HFF-Myc (cell line): ENCODE measurements at places on chromosomes 4 and X.
A peak's percentile ranks its signal among the peaks of the same experiment; 100 is the strongest.

GRCh38 chr4:38334791-38335190, 329.2 kb upstream of the KLF3 start:
- no peak for DNase-seq

- DNase-seq, result no peak
Measured at GRCh38 chr4:173242466-173243250, 74.0 kb downstream of the GALNT7 start.

DNA sequence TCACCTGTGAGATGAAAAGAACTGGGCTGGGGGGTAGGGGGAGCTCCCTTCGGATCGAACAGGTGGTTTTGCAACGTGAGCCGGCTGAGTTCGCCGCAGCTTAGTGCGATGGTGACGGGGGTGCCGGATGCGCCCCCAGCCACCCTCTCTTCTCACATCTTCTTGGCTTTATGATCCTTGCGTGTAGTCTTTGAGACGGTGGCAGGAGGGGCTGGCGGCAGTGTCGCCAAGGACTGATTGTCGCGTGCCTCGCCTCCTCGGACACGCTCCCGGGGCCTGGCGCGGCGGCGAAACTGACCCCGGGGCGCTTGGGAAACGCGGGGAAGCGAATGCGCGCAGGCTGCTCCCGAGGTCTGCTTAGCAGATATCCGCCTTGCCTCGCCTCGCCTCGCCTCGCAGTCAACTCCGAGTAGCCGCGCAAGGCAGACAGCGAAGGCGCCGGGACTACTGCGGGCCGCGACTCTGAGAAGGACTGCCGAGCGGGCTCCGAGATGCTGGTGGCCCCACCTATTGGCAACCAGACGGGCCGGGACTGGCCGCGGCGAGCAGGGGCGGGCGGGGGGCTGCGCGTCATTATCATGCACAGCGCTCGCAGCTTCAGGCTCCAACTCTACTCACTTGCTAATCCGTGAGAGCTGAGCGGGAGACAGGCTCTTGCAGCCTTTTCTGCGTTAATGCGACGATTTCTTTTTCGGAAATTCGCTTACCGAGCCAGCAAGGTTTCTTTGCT, 1.5 kb downstream of the GRID2 start:
- no peak for DNase-seq

DNA sequence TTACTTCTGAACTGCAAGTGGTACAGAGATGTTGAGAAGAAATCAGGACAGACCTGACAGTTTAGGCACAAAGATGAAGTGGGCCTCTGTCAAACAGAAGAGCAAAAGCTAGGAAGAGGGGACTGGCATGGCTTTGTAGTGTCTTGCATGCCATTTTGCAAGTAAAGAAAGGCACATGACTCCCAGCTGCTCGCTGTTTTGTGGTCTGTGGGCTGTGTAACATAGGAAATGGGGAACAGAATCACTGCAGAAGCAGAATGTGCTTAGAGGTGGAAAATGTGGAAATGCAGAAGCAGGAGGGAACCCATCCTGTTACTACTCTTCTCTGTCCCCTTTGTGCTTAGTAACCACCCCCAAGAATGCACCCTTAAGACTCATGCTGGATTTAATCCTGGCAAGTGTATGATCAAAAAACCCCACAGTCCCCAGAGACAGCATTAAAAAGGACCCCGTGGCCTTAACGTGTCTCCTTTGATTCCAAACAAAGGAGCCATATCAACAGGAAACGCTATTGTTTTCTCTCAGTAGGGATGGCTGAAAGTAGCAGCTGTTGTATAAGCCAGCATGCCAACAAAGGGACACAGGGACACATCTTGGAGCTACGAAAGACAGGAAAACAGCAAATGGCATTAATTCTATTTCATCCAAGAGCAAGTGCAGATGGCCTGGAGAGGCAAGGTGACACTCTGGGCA, 177.6 kb upstream of the GLRA2 start:
- no peak for DNase-seq

DNA sequence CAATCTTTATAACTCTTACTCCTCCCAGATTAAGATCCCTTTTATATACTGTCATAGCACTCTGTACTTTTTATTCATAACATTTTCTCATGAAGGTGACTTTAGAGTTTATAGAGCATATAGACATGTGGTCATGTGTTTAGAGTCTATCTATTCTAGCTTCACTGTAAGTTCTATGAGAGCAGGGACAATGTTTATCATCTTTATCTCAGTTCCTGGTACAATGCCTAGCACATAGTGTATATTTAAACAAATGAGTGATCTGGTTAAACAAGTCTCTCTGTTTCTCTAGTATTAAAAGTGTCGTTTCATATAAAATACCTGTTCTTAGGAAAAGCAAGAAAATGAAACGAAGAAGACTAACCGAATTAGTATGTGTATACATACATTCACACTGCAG, 3.2 kb downstream of the CXCL6 start:
- no peak for DNase-seq

GRCh38 chr4:83219344-83220331, 65.0 kb downstream of the COQ2 start:
- DNase-seq, result no peak

DNA sequence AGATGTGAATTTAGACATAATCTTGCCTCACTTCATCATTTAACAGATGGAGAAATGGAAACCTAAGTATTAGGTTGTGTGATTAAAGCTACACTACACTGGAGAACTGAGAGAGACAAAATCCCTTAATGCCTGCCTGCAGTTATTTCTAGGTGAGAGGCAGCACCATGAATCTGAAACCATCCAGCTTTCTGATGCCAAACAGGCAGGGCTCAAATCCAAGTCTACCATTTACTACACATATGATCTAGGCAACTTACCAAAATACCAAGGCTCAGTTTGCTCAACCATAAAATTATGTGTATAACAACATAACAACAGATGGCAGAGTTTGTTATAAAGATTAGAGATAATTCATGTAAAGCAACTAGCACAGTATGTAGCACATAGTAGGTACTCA, 38.7 kb downstream of the GABRA4 start:
- DNase-seq, result no peak

DNA sequence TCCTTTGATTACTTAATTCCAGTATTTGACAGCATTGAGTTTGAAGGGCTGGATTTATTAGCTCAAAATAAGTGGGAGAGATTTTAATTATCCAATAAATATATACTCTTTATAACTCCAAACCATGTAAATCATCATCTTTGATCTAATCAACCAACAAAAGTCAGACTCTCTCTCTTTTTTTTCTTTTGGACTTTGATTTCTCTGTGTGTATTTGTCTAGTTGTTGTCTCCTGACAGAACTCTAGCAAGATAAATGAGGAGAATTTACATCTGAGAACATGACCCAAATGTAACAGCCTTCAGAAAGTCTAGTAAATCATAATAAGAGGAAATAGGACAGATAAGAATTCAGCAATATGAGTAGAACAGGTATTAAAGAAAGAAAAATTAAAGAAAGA, 567.1 kb downstream of the PPARGC1A start:
- DNase-seq, result no peak

- DNase-seq, result no peak
Measured at GRCh38 chr4:154450966-154451365, 40.6 kb downstream of the DCHS2 start.

GRCh38 chr4:122914292-122914904, 8.0 kb downstream of the NUDT6 start:
- DNase-seq, result peak; percentile 66

DNA sequence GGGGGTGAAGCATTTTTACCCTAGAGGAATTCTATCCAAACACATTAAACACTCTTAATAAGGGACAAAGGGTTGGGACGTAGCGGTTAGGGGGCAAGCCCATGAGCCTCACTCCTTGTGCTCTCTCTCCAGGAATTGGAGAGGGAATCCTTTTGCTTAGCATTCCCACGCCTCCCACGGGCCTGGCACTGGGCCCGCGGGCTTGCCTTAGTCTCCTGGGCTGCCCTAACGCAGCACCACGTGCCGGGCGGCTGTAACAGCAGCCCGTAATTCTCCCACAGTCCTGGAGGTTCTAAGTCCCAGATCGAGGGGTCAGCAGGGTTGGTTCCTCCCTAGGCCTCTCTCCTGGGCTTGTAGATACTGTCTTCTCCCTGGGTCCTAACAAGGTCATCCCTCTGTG, 67.5 kb downstream of the TBL1X start:
- no peak for DNase-seq

DNA sequence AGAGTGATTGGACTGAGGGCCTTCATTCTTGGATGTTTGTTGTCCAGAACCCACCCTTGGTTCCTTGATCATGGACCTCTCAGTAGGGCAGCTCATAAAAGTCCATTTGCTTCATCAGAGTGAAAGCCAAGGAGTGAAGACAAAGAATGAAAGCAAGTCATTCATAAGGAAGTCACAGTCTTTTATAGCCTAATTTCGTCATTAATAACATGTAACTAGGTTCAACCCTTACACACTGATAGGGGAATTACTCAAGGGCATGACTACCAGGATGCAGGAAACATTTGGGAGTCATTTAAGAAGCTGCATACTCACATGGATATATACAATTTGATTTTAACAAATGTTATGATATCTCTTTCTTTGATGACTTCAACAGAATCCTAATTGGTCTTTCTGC, 95.2 kb downstream of the RPA4 start:
- DNase-seq, result no peak

DNA sequence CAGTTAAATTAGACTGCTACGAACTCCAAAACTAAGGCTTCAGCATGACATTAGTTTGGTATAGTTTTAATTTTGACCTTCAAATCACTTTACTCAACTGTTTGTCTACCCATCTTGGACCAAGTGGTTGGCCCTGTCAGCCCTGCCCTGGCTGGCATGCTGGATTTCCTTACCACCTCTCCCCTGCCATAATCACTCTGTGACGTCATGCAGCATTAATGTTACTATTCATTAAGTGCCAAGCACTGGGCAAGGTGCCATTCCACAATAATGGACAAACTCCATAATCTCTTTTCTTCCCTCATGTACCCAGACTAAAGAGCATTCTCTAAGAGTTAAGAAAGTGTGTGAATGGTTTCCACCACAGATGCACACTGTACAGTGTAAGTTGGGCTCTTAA, 277.0 kb upstream of the INTU start:
- no peak for DNase-seq

- no peak for DNase-seq
Measured at GRCh38 chr4:41111791-41112190, 102.6 kb downstream of the APBB2 start.

- DNase-seq, result no peak
Measured at GRCh38 chr4:180084561-180084960, 2158.6 kb upstream of the TENM3 start.

DNA sequence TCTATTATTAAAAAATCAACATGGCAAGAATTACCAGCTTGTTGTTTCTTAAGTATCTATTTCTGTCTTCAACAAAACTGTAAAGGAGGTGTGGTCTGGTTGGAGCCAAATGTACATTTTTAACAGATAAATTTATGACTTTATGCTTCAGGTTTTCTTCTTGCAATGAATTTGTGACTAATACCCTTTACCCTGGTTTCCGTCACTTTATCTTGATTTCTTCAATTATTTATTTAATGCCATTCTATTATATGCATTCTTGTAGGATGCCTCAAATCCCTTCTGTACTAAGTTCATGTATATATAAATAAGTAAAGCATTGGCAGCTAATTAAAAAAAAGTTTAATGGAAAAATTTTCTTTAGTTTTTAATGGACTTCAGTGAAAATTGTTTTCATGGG, 41.5 kb upstream of the ANXA3 start:
- no peak for DNase-seq

- DNase-seq, result no peak
Measured at GRCh38 chrX:30153175-30153880, 62.0 kb upstream of the MAGEB2 start.

GRCh38 chrX:13219991-13220764, 99.7 kb downstream of the ATXN3L start:
- DNase-seq, result no peak

DNA sequence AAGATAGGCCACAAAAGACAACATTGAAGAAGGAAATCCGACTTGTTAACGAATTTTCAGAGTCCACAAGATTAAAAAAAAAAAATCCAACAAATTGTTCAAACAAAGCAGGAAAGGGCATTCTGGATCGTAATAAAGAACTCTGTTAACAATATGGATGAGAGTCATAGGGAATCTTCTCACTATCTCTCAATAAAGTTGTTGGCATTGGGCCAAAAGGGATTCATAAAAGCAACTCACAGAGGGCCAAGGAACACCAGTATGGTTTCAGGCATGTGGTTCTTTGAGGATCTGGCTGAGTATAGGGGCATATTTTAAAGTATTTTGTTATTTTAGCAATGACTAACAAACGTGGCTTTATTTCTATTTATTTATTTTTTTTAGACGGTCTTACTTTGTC, 49.5 kb downstream of the SHISA3 start:
- no peak for DNase-seq

GRCh38 chr4:41969671-41970070, 11.9 kb upstream of the DCAF4L1 start:
- no peak for DNase-seq

DNA sequence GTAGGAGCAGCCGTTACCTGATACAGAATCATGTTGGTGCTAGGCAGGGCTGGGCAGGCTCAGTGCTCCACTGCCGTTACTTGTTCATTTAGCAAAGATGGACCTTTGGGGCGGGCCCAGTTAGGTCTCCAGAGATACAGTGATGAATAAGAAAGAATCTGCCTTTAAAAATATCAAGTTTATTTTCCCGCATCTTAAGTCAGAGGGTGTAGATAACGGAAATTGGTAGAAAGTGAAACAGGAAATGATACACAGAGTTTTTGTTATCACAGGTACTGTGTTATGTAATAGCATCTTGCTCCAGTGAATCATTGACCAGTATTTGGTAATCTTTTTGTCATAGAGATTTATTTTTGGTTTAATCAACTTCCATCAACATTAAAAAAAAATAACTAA, 5.5 kb downstream of the TMEM131L start:
- no peak for DNase-seq

DNA sequence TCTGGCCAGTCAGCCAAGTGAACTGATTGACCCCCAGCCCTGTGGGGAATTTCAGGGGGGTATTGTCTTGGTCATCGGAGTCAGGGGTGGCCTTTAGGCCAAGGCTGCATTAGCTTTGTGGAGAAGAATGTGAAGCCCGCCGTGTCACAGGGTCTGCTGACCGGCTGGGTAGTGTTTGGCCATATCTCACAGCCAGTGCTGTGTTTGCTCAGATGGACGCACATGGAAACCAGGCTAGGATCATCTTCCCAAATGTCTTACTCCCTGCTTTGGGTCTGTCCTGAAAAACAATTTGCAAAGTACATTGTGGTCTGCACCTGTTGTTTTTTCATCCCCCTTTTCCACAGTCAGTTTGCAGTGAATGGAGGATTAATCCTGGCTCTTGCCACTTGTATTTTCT, 13.0 kb downstream of the TMEM164 start:
- DNase-seq, result no peak
